Activated naive CD8-positive, alpha-beta T cell treated with anti-CD3 and anti-CD28 coated beads, Interleukin-2, amount 10 ng/mL, durations not matched to agents 7 days and 5 days (primary cell): ENCODE measurements at places on chromosomes 11 and 22. TPM values are rescaled to one million over a fixed set of nuclear protein-coding genes. Genes with fewer than 3 reads are reported as not detected.
A peak's percentile ranks its signal among the peaks of the same experiment; 100 is the strongest.

DNA sequence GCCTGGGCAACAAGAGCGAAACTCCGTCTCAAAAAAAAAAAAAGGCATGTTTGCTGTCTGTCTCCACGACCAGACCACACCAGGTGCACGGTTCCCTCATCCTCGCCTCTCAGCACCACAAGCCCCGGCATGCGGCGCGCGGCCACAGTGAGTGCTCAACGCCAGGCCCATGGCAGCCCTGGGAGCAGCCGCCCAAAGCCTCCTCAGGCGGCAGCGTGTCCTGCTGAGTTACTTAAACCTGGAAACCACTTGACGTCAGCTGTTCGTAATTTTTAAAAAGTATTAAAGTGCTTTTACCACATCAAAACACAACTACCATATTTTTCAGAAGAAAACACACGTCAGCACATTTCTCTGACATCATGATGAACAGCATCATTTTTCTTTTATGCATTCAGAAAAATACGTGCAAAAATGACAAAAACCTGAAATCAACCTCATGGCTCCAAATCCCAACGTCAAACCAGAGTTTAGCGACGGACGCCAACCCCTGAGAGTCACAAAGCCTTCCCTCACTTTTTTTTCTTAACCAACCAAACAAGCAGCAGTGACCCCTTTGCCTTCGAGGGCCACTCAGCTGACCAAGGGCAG is 2.1 kb downstream of the DEAF1 start:
- peak; percentile 61 for DNase-seq

DNA sequence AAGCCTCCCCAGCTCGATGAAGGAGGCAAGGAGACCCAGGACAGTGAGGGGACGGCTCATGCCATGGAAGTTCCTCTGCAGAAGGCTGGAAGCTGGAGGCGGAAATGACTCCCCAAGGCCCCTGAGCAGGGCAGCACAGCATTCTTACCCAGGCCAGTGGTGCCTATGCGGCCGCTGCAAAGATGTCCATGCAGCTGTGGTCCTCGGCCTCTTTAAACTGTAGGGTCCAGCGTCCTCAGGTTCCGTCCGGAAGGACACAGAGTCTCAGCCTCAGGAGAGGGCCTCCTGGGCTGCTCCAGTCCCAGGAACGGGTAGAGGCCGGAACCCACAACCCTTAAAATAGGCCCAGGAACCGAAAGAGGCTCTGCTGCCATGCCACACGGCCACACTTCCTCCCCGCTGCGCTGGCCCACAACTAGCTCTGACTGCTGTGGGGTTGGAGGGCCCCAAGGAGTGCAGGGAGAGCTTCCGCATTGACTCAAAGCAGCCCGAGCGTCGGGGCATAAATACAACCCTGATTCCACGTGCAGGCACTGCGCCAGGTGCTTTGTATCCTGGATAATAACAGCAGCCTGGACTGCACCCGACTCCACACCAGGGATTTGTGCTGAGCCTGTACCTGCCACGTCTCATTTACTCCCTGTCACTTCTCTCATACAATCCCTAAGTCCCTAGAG is 5.5 kb downstream of the KIAA0930 start:
- peak; percentile 63 for DNase-seq

DNA sequence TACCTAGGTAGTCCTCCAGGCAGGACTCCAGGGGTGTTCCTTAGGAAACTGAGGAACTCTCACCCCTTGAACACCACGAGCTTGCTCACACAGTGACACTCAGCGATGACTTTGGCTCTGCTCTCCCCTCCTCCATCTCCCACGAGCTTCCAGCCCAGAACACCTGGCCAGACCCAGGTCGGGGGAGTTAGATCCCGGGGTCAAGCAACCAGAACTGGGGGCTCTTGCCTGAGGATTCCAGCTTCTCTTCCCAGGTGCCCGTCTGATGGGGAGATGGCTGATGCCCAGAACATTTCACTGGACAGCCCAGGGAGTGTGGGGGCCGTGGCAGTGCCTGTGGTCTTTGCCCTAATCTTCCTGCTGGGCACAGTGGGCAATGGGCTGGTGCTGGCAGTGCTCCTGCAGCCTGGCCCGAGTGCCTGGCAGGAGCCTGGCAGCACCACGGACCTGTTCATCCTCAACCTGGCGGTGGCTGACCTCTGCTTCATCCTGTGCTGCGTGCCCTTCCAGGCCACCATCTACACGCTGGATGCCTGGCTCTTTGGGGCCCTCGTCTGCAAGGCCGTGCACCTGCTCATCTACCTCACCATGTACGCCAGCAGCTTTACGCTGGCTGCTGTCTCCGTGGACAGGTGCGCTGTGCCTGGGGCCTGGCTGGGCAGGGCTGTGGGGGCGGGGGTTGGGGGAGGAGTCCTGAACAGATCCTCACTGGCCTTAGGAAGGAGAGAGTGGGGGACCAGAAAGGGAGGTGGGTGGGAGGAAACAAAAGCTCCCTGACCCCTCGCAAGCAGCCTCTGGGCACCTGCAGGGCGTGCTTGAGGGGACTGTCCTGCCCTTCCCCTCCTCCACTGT is at the start of gene GALR3:
TSS of gene GALR3 (plus strand) at position 249 of the 852 bp plus-strand sequence. CDS start at position 274, 25 bp downstream.
- no peak for DNase-seq

DNA sequence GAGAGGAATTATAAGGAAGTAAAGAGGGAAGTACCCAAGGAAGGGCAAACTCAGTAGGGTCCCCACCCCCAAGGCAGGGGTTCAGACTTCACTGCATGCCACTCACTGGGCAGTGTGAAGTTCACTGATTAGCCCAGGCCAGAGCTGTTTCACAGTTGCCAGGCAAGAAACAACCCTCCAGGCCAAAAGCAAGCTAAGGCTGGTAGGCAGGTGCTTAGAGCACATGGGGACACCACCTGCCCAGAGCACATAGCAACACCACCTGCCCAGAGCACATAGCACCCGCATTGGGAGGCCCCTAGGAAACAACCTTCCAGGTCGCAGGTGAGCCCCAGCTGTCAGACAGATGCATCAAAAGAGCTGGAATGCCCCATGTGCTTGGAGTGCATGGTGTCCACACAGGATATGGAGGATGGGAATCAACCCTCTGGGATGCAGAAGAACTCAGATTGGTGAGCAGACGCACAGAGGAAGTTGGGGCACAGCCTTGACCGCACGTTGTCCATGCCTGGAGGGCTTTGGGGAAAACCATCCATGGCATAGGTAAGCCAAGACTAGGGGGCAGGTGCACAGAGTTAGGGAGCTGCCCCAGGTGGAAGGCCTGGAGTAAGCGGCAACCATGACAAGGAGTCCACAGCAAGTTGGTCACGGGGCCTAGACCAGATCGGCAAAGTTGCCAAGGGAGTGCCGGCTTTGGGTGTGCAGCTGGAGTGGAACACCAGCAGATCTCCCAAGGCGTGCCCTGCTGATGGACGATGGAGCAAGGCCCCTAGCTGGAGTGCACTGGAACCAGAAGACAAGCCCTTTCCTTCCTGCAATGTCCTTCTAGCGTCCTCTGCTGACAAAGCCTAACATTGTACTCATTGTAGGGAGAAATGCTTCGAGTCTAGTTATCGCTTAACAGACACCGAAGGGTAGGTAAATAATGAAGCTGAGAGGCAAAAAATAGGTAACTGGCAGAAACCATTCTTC is 7.8 kb upstream of the TMEM216 start:
- DNase-seq: no peak

- no peak for DNase-seq
Measured at GRCh38 chr22:49705972-49706352, 121.7 kb downstream of the BRD1 start.

DNA sequence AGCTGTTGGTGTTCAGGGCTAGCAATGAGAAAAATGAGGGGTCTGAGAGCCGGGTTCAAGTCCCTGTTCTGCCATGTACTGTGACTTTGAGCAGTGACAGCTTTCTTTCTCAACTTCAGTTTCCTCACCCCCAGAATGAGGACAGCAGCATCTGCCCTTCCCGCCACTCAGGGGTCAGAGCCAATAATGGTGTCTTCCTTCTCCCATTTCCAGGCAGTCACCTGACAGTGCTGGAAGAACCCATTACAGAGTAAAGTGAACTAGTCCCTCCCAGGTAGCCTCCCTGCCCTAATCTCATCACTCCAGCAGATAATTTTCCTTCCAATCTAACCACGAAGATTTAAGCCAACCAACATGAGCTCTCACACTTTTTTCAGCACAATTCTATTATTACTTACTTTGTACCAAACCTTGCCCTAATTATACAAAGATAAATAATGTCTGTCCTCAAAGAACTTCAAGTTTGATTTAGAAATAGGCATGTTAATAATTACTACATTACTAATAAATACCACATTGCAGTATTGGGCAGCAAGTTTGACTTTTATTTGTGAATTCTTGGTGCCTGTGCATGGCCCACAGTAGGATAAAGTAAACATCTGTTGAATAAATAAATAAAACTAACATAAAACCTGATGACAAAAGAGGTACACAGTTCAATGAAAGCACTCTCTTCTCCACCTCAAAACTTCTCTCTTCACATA is 61.0 kb downstream of the SERGEF start:
- DNase-seq: no peak

GRCh38 chr11:112771851-112772250 is 189.4 kb upstream of the NCAM1 start:
- DNase-seq: no peak

DNA sequence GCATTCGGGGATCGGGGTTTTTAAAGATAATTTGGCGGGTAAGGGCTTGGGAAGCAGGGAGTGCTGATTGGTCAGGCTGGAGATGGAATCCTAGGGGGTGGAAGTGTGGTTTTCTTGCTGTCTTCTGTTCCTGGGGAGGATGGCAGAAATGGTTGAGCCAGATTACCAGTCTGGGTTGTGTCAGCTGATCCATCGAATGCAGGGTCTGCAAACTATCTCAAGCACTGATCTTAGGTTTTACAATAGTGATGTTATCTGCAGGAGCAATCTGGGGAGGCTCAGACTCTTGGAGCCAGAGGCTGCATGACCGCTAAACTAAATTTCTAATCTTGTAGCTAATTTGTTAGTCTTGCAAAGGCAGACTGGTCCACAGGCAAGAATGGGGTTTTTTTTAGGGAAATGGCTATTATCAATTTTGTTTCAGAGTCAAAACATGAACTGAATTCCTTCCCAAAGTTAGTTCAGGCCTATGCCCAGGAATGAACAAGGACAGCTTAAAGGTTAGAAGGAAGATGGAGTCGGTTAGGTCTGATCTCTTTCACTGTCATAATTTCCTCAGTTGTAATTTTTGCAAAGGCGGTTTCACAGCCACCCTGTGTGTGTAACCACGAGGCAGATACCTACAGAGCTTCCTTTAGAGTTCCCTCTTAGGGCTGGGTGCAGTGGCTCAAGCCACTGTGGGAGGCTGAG is 10.2 kb downstream of the SCGB1A1 start:
- DNase-seq: no peak

DNA sequence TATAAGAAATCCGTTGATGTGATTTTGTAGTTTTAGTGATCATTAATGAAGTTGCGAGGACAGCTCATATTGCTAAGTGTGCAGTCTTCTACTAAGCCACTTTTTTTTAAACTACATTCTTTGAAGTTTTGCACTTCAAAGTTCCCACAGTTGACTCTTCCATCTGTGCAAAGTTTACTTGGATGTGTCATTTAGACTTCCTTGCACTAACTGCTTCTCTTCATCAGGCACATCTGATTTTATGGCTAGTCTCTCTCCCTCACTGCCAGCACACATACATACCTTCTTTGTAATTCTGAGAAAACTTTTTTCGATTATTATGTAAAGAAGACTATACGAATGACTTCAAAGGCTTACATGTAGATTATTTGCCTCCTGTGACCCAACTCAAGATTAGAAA is 250.0 kb downstream of the DYNC2H1 start:
- DNase-seq: no peak

GRCh38 chr11:34866375-34866774 is 49.8 kb downstream of the APIP start:
- no peak for DNase-seq

DNA sequence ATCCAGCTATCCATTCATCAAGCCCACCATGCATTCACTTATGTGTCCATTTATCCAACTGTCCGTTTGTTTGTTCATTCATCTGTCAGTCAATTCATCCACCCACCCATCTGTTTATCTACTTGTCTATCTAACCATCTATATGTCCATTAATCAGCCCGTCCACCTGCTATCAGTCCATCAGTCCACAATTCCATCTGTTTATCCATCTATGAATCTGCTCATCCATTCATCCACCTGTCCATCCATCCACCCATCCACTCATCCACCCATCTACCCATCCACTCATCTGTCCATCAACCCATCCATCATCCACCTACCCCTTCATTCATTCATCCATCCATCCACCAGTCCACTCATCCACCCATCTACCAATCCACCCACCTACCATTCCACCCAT is 970 bp upstream of the SPI1 start:
- DNase-seq: no peak

GRCh38 chr11:134583397-134583990 is 171.5 kb upstream of the B3GAT1 start:
- no peak for DNase-seq

- peak; percentile 84 for DNase-seq
Measured at GRCh38 chr11:69101115-69101791, 52.5 kb downstream of the TPCN2 start.

GRCh38 chr11:117903505-117904382 is 25.5 kb downstream of the TMPRSS13 start:
- no peak for DNase-seq

DNA sequence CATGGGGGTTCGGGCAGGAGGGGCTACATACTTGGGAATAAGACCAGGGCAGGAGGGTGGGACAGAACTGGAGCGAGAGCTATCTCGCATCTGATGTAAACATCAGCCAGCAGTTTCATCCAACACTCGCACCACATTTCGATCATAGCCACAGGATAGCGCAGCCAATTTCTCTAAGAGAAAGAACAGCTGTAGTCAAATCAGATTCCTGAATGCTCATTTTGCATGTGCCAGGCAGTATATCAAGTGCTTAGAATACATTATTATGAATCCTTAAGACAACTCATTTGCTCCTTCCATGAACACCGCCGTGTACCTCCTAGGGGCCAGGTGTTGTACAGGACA is 14.5 kb downstream of the DGCR2 start:
- no peak for DNase-seq

DNA sequence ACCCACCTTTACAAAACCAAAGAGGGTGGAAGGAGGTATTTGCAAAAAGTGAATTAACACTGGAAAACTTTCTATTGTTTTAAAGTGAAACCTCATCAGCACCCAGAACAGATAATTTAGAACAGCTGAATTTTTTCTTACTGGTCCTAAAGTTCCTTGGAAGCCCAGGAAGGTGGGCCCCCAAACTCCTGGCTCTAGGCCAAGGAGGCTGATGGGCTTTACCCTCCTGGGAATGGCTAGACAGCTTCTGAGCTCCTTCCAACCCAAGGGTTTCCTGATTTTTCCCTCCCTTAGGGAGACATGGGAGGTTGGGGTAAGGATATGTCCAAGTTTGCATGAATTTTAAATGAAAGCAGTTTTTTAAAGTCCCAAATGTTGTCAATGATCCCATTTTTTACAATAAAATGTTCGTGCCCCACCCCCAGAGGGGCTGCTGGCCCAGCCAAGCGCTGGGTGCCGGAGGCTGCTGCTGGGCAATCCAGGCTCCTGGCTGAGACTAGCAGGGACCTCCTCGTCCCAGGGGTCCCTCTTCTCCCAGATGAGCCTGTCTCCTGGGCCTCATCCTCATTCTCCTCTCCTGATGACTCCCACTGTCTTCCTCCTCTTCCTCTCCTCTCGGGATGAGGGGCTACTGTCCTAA is 28.4 kb downstream of the RELT start:
- DNase-seq: no peak

- DNase-seq: no peak
Measured at GRCh38 chr11:125079878-125080530, 16.9 kb downstream of the SLC37A2 start.

- no peak for DNase-seq
Measured at GRCh38 chr22:33894515-33894914, 25.8 kb downstream of the LARGE1 start.

The IL10RA gene
- 304 TPM for total RNA-seq

The OR52E8 gene
- total RNA-seq: not detected

The MUC6 gene
- total RNA-seq: not detected

The CABP4 gene
- total RNA-seq: 3.0 TPM

The ANKRD42 gene
- total RNA-seq: 7.4 TPM

The OR4D5 gene
- total RNA-seq: not detected

The MOGAT2 gene
- total RNA-seq: not detected

The RAB36 gene
- 0.68 TPM for total RNA-seq
